Activated CD8-positive, alpha-beta memory T cell treated with anti-CD3 and anti-CD28 coated beads for 48 hours (primary cell): ENCODE measurements at places on chromosomes 7 and 10.

DNA sequence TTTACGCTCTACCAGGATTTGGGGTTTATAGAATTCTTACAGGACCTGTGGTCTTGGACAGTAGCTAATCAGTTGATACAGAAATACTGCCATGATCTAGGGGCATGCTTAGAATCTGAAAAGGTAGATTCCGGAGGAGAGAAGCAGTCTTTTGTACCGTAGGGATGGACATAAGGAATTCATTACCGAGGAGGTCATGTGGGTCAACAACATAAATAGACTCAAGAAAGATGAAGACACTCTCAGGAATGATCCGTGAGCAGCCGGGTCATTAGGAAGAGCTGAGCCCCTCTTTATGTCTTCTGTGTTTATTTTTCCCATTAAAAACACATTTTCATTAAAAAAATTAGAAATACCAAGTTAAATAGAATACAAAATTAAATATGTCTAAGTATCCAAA is 160.1 kb upstream of the TNS3 start:
- no peak for DNase-seq

- no peak for DNase-seq
These were observed 106.2 kb downstream of the ZMYND11 start for GRCh38 chr10:241451-241850.

DNA sequence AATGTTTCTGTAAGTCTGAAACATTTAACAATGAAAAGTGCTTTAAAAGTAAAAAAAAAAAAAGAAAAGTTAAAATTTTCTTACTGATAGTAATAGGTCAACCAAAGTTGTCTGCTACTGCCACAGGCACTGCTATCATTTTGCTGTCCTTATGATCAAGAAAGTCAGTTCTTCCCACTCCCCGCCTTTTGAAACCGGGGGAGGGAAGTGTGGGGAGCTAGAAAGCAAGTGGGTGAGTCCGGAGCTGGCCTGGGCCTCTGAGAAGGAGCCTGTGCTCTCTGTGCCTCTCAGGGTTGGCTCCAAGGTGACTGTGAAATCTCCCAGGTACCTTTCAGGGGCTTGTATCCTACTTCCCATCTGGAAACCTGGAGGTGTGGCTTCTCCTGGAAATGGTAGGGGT is 7.3 kb downstream of the C7orf57 start:
- no peak for DNase-seq

GRCh38 chr10:114271075-114271778 is 32.2 kb downstream of the VWA2 start:
- no peak for DNase-seq

GRCh38 chr10:26221541-26221940 is 5.0 kb downstream of the GAD2 start:
- no peak for DNase-seq

- DNase-seq = no peak
These were observed 14.3 kb downstream of the PTPRN2 start for GRCh38 chr7:158573310-158573709.

GRCh38 chr10:23053036-23053435 is 42.3 kb upstream of the MSRB2 start:
- DNase-seq = no peak

DNA sequence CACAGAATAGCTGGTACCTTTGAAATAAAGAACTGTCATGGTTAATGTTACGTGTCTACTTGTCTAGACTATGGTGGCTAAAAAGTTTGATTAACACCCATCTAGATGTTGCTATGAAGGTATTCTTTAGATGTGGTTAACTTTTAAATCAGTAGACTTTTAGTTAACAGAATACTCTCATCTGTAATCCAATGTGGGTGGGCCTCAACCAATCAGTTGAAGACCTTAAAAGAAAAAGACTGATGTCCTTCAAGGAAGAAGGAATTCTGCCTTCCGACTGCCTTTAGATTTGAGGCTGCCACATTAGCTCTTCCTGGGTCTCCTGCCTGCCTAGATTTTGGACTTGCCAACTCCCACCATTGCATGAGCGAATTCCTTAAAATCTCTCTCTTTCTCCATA is 113.0 kb upstream of the CACUL1 start:
- DNase-seq = no peak

DNA sequence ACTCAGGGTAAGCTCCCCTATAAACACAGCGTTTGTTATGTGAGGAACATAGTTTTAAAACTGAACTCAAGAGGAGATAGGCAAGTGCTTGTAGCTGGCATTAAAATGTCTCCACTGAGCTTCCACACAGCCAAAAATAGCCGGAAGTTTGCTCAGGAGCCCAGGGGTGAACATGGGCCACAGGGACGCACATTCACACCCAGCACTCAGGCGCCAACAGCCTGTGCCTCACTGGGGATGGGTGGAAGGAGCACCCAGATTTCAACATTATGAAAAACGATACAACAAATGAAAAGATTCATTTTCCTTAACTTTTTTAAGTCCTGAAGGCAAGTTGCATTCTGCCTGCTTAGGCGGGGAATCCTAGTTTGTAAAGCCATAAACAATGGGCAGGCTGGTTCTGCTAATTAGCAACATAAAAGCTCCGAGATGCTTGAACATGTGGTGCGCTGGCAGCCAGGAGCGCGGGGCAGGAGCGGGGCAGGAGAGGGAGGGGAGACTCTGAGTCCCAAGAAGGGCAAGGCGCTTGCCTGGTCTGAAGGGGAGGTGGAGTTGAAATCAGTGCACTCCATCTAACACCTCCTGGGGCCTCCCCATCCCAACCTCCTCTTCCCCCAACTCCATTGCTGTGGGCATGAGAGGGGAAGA is 235.9 kb downstream of the COBL start:
- DNase-seq = no peak
